NCI-H526 (cell line): ENCODE measurements at places on chromosomes 3 and 15.

DNA sequence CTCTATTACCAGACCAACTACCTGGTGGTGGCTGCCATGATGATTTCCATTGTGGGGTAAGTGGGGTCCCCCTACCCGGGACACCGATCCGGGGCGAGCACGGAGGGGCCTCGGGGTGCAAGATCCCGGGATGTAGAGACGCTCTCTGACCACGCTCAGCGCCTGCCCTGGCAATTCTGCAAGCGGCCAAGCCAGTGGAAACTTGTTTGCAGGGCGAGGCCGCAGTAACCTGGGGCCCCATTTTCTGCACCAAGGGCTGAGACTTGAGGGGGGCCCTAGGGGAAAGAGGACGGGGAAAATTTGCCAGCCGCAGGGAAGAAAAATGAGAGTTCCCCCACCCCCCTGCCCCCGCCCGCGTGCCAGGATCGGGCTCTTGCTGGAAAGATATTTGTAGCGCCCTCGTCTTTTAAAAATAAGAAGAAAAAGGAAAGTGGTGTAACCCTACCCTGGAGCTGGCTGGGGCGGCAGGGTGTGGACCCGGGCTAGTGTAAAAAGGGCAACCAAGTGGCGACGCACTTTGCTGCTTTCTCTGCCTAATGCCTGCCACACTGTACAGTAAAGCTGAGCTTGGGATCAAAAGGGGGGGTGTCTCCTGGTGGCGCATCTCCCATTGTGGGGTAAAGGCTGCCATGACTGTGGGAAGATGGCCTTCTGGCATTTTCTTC, 563 bp downstream of the ARL6IP5 start:
- peak; percentile 28 for DNase-seq

DNA sequence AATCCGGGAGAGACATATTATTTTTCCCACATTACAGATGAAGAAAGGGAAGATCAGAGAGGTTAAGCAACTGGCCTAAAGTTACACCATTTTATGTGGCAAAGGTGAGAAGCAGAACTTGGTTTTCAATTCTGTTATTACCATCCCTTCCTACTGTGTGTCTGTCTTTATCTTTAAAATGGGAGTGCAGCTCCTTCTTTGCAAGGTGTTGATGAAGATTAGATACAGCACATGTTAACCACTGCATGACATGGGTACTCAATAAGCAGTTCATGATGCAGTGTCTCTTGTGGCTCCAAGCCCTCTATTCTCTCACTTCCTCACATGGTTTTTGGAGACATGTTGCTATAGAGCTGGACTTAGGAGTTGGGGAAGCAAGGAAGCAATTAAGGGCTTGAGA, 23.1 kb upstream of the TBC1D21 start:
- DNase-seq = no peak

DNA sequence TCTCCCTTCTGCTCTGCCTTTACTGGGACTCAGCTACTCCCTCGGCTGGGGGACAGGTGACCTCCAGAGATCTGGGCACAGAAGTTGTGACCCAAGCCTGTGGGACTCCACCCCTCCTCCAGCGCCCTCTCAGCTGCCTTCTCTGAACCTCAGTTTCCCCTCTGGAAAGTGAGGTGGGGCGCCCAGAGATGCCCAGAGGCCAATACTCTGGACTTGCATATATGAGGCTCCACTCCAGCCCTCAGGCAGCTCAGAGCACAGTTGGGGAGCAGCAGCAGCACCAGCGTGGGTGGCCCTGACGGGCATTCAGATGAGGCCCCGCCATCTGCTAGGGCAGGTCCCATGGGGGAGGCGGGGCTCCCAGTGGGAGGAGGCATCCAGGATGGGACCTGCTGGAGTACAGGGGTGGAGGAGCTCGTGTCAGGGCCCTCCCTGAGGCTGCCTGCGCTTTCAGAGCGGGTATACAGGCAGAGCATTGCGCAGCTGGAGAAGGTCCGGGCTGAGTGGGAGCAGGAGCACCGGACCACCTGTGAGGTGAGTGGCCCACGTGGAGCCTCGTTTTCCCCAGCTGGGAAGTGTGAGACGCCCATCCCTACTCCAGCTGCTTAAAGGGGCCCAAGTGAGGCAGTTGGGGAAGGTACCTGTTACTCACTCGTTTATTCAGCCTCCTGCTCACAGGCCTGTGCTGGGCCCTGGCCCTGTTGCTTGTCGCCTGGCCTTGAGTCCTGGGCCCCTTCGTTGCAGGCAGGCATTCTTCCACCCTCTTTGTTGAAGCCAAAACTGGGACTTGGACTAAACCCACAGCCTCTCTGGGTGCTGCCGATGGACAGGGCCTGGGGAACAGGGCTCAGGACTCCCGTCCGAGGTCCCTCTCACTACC, 35.4 kb downstream of the PSTPIP1 start:
- DNase-seq = peak; percentile 72

GRCh38 chr15:59751552-59752413, 62.7 kb upstream of the BNIP2 start:
- DNase-seq = no peak

- DNase-seq = no peak
Observed at GRCh38 chr15:29883126-29883525, 60.9 kb upstream of the TJP1 start.

DNA sequence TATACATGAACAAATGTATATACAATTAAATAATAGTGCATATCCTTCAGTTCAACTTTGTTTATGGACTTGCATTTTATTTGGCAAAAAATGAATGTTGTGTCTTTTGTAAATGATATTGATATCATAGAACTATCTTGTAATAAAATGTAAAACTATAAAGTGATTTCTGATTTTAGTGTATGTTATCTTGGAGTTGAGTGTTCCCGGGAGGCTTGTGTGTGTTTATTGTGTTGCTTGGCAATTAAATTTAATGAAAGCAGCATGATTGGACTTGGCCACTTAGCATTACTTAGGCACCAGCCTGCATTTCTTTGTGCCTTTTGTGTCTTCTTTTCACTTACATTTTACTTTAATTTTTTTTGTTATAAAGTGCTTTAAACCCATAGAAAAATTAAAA, 10.6 kb downstream of the ARHGEF26 start:
- DNase-seq = no peak

DNA sequence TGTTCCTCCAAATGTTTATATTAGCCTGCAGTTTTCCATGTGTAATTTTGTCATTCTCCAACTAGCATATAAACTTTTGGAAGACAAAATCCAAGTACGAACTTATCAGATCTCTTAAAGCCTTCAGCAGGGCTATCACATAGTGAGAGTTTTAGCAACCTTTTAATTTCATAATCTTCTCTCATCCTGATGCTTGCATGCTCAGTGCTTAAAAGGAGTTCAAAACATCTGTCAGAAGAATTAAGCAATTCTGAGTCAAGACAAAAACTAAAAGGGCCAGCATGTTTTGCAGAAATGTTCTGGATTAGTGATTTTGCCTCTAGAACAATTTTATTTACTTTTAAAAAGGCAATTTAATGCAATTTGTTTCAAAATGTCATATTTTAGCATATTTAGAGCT, 73.4 kb upstream of the SLC2A2 start:
- no peak for DNase-seq
